Activated CD8-positive, alpha-beta memory T cell treated with anti-CD3 and anti-CD28 coated beads, Interleukin-2, amount 10 ng/mL, durations not matched to agents 7 days and 5 days (primary cell): ENCODE measurements at places on chromosomes 5 and 9.

GRCh38 chr5:127306647-127307046, 16.1 kb downstream of the MEGF10 start:
- no peak for DNase-seq

DNA sequence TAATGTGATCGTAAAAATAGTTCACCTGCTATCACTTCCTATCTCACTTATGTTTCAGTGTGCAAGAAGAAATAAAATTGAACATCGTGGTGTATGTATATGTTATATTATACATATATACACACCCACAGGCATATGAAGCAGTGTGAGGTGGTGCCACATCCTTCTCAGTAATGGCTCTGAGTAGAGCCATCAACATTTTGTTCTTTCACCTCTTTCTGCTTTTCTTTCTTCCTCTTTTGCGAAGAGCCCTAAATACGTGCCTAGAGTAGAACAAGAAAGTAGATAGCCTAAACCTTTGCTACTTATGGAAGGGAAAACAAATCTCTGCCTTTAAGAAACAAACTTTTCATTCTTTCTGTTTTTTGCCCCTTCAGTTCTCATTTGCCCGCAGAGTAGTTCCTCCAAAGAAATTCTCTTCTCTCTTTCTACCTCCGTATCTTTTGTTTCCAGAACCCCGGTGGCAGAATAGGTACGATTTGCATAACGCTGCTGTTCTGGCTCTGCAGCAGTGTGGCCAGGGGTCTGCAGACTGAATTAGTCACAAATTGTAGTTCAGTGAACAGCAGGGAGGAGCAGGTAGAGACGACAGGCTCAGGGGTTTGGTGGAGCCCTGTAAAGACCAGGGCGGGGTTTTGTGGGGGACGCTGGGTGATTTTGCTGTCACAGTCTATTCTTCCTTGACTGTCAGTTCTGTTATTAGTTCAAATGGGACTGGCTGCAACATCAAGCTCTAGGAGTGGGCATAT, 40.5 kb upstream of the PJA2 start:
- no peak for DNase-seq

DNA sequence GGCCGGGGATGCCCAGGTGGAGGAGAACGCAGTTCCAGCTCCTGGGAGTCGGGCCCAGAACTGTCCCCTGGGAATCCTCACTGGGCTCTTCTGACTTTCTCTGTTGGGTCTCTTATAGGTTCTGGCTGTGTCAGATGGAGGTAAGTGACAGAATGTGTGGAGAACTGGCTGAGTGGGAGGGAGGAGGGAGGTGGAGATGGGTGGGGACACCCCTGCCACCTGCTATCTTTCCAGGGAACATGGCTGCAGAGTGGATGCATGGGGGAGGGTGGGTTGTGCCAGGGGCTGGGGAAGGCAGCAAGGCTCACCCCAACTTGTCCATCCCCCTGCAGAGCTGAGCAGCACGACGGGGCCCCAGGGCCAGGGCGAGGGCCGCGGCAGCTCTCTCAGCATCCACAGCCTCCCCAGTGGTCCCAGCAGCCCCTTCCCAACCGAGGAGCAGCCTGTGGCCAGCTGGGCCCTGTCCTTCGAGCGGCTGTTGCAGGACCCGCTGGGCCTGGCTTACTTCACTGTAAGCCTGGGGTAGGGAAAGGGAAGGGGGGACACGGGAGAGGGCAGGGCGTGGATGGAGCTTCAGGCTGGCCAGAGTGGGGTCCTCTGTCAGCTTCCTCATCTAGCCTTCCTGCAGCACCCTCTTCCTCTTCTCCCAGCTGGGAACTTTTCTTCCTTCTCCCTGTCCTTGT, 8.3 kb downstream of the RGS14 start:
- DNase-seq = no peak

- no peak for DNase-seq
Measured at GRCh38 chr5:148823871-148824270, 2.5 kb upstream of the ADRB2 start.

DNA sequence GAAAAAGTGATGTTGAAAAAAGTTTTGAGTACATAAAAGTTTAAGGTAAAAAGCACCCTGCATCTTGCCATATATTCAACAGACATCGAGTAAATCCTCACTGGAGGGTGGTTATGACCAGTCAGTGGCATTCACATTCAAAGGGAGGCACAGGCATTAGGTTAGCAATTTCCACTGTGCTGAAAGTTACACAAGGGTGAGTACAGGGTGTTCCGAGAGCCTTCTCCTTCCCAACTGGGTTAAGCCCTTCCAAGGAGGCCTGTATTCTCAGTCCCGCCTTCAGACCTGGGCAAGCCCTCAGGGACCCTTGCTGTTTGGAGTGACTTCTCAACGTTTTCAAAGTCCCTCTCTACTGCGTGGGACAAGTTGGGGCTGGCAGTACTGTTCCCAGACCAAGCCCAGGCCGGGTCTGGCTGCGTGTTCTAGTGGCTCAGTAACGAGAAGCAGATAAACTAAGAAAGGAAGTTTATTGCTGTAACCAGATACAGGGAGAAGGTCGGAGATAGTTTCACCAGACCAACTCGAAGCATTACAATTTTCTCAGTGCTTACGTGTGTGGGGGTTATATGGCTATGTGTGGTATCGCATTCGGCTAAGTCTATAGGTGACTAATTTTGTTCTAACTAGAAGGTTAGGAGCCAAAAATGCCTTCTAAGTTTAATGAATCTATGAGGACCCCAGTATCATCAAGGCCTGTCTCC, 13.0 kb upstream of the SETX start:
- DNase-seq = no peak

GRCh38 chr5:136337788-136338187, 27.6 kb downstream of the TRPC7 start:
- DNase-seq = no peak

- DNase-seq = no peak
Measured at GRCh38 chr9:9945966-9946365, 666.8 kb downstream of the PTPRD start.

DNA sequence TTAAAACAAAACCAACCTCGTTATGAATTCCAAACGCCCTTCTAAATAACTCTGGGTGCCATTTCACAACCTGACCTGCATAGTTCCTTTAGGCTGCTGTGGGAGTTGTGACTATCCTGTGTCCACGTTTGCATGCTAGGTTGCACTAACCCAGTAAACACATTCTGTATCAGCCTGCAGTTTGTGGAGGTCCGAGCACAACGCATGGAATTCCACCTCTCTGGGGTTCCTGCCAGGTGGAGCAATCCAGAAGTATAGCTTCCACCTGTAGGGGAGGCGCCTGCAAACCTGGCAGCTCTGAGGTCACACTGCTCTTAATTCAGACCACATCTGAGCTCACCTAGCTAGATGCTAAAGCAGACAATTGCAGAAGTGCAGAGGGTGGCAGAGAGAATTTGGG, 57.2 kb downstream of the MARCHF3 start:
- DNase-seq = no peak
